ENCODE measurements at places on chromosomes 5 and 9. TPM values are rescaled to one million over a fixed set of nuclear protein-coding genes. Genes with fewer than 3 reads are reported as not detected.

DNA sequence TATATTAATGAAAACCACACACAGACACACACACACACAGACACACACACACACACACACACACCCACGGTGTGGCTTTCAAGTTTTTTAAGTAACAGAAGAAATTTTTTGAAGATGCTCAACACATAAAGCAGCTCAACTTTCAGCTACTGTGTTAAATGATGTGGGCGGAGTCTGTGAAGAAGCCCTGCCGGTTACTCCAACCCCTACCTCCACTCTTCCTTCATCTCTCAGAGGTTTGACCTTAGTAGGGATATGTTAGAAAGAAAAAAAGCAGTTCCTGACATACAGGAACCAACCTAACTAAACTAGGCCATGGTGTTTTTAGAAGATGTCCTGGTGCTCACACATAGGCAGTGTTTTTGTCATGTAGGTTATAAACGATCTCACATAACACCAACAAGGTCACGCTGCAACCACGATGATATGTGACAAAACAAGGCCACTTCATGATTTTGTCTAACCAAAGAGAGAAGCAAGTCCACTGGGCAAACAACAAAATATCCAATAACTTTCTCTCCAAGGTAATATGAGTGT lies 112.8 kb downstream of the EMB start:
- no peak for DNase-seq

- peak; percentile 30 for DNase-seq
Measured at GRCh38 chr9:19409401-19410194, 789 bp downstream of the ACER2 start.

GRCh38 chr9:125949703-125950460 lies 202.7 kb downstream of the PBX3 start:
- no peak for DNase-seq

GRCh38 chr9:129142138-129142935 lies 31.1 kb downstream of the PTPA start:
- DNase-seq, result no peak

The ADAMTS12 gene
- not detected for total RNA-seq

The ZNF474 gene
- total RNA-seq, result 0.08 TPM

The RIGI gene
- total RNA-seq, result 3.8 TPM

The RANBP17 gene
- 7.5 TPM for total RNA-seq

The ACO1 gene
- 30.5 TPM for total RNA-seq

The SLC45A2 gene
- total RNA-seq, result not detected

The FST gene
- total RNA-seq, result not detected

The PCDHA2 gene
- total RNA-seq, result 0.05 TPM

The TSSK1B gene
- not detected for total RNA-seq
